ENCODE measurements at places on chromosomes 2 and 18.

DNA sequence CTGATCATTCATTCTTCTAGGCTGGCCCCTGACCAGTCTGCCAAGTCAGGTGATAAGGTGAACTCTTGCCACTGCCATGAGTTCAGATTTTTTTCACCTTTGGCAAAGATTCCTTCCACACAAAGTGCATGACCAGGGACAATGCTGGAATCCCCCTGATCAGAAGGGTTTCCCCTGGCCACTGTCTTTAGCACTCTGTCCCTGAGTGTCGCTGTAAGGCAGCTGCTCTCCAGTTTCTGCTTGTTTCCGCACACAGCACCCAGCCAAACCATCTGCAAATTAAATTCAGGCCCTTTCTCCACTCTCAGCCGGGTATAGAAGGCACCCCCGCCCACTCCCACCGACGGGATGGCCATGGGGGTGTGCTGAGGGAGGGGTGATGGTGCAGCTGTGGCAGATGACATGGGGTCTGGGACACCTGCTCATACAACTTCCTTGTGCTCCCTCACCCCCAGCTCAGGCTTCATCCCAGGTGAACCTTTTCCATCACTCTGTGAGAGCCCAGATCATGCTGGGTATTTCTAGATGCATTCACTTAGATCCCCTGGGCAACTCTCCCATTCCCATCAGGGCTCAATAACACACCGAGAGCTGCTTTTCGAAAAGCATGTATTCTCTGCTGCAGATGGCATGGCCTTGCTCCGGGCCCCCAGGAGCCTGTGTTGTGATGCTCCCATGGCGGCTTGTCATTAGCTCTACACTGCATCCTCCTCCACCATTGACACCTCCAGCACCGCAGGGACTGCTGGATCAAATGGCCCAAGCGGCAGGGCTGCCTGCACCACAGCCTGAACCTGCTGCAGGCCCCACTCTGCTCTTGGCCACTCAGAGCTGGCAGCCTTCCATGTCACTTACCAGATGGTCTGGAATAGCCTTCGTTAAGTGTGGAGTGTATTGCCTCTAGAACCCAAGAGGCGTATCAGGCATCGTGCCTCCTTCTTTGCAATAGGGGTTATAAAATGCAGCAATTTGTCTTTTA lies 52.3 kb upstream of the ROCK2 start:
- no peak for DNase-seq

DNA sequence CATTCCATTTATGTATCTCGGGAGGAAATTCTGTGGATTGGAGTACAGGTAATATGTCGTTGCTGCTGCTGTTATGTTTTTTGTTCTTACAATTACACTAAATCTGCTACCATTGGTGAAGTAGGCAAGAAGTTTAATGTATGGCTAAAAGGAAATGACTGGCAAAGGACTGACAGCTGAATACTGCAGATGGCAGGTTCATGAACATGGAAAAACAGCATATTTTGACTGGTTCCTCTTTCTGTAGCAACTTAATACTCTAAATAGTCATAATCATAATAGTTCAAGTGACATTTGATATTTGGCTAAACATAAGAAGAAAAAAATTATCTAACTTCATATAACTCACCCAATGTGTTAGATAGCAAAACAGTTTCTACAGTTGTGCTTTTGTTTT lies 84.5 kb upstream of the PGAP1 start:
- DNase-seq: no peak

- peak; percentile 39 for DNase-seq
Measured at GRCh38 chr2:100606726-100607343, 44.0 kb downstream of the PDCL3 start.

- DNase-seq: no peak
Measured at GRCh38 chr2:220946552-220946951, 625.6 kb downstream of the EPHA4 start.

DNA sequence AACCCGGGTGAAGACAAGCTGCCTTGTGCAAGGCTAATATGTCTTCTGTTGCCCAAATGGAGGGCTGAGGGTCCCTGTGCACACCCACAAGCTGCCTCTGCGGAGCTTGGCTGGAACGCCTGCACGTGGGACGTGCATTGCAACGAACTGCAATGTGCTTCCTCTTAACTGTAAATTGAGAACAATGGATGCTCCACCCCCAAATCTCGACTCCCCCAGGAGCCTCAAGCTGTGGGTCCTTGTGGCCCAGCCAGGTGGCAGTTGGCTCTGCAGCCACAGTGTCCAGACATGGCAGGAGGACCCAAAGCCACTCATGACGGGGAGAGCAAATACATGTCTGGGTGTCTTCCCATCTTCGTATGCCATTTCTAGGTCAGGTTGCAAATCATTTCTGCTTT lies 90.1 kb downstream of the TWIST2 start:
- no peak for DNase-seq

DNA sequence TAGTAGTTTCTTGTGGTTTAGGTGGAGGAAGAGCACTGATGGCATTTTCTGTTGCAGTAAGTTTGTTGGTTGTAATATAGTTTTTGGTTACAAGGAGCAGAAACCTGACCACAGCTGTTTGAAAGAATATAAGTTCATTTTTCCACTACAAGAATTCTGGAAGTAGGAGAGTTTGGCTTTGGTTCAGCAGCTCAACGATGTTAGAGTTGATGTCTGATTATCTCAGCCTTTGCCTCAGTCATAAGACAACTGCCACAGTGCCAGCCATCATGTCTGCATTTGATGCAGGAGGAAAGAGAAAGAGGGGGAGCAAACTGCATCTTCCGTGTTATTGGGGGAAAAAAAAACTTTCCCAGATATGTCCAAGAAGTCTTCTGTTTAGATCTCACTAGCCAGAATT lies 119.1 kb downstream of the LYPD1 start:
- DNase-seq: no peak

DNA sequence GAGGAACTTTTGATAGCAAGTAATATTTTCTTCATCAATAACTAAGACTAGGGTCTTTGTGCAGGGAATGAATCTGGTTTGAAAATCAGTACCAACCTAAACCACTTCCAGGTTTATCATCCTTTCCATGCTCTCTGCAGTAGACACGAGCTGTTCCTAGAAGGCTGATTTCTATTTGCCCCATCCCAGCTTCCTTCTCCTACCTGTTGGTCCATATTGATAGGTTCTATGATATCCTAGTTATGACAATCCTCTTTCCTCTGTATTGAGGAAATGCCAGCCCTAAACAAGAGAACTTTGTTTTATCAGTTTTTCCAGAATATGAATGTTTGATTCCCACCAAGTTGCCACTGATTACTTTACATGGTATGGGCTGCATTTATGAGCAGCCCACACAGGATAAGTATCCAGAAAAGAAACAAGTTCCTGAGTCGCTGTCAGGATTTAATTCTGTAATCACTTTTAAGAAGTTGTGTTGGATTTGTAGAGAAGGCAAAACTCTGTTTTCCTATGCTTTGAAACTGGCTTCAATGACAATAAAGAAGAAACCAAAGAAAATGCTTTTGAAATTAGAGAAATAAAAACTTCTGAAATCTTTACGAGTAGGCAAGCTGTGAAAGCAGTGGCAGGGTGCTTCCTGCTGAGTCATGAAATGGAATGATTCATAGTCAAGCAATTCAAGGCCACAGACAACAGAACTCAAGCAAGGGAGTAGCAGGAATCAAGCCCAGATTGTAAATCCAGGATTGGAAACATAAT lies 37.3 kb upstream of the TANK start:
- peak; percentile 38 for DNase-seq

DNA sequence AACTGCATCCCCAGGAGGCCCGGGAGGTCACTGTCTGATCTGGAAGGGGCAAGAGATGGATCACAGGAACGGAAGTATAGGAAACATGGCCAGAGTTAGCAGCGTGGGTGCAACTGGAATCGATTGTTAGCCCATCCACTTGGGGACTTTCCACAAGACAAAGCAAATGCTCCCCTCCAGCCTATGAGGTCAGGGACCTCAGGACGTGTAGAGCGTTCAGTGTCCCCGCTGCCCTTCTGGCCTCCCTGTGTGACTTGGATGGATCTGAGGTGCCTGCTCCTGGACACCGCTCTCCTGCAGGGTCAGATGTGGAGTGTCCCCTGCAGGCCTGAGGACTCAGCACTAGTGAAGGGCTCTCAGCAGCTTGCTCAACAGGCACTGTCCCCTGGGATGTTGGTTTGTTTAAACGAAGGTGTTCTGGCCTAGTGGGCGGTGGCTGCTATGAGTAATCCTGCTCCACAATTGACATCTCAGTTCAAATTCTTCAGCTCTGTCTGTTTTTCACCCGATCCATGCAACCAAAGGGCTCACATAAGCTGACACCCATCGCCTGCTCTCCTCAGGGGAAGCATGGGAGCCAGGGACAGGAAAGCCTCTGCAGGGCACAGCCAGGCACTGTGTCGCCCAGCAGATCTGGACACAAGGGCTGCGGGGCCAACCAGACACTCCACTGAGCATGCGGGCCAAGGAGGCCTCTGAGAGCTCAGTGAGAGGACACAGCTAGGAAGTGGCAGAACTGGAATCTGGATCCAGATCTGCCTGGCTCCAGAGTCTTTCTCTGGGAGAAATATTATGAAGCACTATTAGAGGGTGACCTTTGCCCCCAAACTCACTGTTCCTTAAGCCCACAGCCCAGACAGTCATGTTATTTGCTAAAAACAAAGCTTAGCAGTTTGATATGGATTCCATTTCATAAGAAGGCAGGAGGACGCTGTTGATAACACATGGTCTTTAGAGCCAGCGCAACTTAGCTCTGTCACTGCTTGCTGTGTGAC lies 78.5 kb downstream of the RHOB start:
- DNase-seq: no peak

- DNase-seq: peak; percentile 3
Measured at GRCh38 chr18:36942264-36942663, 113.3 kb downstream of the KIAA1328 start.

DNA sequence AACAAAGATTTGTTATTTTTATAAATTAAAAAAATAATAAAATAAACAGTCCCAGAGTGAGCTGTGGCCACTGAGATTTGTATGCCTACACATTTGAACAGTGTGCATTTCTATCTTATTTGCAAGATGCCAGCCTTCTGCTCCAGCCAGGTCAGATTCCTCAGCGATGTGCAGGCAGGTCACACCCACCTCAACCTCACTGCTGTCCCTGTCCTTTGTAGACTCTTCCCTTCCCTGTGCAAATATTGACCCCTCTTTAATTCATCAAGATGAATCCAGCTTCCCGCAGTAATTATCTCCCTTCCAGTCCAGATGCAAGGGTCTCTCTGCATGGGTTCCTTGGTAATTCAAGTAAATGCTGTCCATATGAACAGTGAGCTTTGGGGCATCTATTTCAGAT lies 256.2 kb downstream of the PIEZO2 start:
- no peak for DNase-seq

- DNase-seq: no peak
Measured at GRCh38 chr2:69041214-69041613, 28.2 kb downstream of the ANTXR1 start.

GRCh38 chr2:41068740-41069139 lies 616.9 kb upstream of the SLC8A1 start:
- DNase-seq: no peak

DNA sequence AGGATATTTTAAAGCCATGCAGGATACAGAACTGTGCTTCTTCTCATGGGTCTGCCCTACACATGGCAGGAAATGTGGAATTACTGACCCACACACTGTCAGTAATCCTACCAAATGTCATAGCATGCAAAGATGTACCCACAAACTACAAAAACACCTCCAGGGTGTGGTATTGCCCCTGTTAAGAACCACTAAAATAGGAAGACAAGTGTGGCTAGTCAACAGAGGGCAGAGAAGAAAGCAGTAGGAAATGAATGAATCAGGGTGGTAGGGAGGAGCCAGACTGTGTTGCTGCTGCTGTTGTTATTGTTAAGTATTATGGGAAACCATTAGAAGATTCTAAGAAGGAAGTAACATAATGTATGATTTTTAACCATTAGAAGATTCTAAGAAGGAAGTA lies 556.7 kb upstream of the ACVR2A start:
- DNase-seq: no peak

DNA sequence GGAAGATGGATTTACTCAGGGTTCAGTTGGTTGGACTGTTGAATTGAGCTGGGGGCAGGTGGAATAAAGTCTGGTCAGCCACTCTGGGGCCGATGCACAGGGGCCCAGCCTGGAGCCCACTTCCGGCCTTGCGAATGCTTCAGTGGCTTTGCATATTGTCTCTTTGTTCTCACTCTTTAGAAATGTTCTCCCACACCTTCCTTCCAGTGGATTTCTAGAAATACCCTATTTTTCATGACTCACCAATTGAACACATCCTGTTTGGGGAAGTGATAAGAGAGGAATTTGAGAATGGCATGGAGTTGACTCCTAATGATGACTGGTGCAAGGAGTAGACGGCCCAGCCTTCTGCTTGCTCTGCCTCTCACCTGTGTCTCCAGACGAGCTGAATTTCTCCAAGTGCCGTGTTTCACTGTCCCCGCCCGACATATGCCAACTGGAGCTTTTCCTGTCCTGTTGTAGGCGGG lies 28.1 kb downstream of the ASAP2 start:
- no peak for DNase-seq

- DNase-seq: no peak
Measured at GRCh38 chr18:50453014-50453680, 78.3 kb downstream of the SKA1 start.

- DNase-seq: no peak
Measured at GRCh38 chr18:4101009-4101408, 354.1 kb downstream of the DLGAP1 start.

DNA sequence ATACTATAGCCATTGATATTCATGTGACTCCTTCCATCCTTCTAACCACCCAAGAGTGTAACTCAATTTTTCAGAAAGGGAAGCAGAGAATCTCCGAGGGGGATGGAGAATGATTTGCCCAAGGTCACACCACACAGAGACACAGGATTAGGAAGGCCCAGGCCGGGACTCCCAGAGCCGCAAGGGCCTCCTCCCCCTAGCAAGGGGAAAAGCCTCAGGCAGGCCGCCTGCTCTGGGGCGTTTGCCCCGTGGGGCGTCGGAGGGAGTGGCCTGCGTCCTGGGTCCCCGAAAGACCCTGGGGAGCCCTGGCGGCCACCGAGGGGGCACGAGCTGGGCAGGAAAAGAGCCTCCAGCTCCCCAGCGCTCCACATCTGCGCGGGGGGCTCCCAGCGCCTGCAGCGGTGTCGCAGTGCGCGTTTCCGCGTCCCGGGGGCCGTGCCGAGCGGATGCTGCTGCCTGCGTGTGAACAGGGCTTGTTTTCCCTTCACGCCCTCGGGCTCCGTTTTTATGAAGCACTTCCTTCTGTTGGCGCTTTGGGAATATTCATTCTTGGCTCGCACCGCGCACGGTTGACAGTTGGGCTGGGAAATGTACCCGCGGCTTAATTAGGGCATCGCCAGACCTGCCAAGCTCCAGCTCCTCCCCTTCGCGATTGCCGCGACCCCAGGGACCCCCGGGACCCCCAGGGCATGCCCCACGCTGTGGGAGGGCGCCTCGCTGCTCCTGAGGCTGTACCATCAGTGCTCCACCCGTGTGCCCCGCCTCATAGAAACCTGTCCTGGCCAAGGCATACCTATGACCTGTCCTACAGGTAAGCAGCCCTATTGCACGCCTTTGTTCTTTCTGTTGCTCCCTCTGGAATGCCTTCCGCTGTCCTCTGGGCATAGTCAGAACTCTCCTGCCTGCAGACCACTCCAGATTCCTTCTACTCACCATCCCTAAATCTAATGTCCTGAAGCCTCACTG lies 158.9 kb upstream of the GLI2 start:
- DNase-seq: no peak

GRCh38 chr2:227870710-227871374 lies 589 bp upstream of the DAW1 start:
- DNase-seq: no peak
